ENCODE measurements at places on chromosomes 2 and 18.

GRCh38 chr2:51212374-51212773 lies 180.4 kb upstream of the NRXN1 start:
- no peak for DNase-seq

DNA sequence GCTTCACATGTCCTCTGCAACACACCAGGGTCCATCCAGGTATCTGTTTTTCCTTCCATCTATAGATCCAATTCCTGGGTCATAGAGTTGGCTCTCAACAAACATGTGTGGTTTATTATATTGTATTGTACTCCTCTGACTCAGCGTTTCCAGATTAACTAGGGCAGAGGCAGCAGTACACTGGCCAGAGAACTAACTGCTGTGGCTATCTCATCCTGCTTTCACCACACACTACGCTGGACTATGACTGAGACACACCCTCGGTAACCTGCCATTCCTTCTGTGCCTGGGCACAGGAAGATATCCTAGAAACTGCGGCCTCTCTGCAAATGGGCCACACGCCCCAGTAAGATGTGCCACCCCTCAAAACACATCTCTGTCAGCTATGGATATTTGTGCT lies 159.8 kb upstream of the STK17B start:
- DNase-seq, result peak; percentile 78

DNA sequence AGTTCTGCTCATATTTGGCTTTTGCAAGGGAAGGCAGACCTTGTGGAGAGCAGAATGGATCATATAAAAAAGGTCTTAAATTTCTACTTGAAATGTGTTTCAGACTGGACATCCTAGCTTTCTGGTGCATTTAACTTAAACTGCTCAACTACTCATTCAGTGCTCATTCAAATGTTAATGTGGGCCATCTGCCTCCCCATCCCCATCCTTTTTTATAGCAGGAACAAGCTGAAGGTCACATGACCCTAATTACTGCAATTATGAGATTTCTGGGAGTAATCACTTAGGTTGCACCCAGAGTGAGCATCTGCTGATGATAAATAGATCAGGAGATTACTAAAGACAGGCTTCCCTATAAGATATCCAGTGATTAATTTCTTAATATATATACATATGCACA lies 96.1 kb downstream of the MAP2 start:
- no peak for DNase-seq

DNA sequence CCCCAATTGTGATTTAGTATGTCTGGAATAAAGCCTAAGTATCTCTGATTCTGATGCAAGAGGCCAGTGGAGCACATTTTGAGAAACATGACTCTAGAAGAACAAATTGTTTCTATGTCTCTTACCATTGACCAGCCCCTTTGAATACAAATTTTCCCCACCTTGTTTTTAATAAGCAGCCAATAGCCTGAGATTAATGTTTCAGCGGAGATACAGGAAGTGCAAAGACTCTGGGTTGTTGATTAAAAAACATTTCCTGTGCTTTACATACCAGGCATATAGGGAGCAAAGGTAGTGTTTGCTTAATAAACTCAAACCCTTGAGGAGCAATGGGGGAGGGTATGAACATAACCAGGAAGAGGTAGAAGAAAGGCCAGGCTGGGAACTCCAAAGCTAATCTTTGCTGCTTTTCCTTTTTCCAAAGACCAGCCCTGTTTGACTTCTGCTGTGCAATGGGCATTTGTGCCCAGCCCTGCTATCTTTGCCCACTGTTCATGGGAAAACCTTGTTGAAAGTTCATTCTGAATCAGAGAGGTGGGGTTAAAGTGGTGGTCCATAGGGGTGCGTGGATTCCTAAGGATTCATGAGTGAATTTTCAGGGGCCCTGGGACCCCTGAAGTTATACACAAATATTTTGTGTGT lies 29.3 kb downstream of the UPP2 start:
- no peak for DNase-seq

DNA sequence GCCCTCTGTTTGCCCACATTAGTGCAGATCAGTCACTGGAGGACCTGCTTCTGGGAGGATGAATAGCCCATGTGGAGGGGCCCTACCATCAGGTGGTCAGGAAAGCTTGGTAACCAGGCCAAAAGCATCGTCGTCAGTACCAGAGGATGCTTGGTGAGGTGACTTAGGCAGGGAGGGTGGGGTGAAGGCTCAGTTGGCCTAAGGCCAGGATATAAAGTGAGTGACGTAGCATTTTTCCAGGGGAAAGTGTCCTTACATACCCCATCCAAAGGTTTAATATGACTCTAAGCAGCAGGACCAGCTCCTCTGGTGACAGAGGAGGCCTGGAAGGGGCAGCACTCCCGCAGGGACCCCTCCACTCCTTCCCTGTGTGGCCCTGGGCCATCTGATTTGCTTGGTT lies 27.7 kb upstream of the DNMT3A start:
- no peak for DNase-seq

- no peak for DNase-seq
Observed at GRCh38 chr2:3078684-3079083, 298.9 kb downstream of the EIPR1 start.

- DNase-seq, result peak; percentile 86
Observed at GRCh38 chr2:149597668-149598326, 10.2 kb upstream of the MMADHC start.

- DNase-seq, result no peak
Observed at GRCh38 chr2:235091421-235091820, 139.6 kb downstream of the SH3BP4 start.

DNA sequence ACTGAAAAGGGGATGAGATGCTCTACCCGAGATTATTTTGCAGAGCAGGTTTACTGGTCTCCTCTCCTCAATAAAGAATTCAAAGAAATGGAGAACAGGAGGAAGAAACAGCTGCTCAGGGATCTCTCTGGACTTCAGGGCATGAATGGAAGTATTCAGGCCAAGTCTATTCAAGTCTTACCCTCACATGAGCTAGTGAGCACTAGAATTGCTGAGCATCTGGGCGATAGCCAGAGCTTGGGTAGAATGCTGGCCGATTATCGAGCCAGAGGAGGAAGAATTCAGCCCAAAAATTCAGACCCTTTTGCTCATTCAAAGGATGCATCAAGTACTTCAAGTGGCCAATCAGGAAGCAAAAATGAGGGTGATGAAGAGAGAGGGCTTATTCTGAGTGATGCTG lies 60.0 kb downstream of the PIKFYVE start:
- no peak for DNase-seq

GRCh38 chr2:96271995-96272394 lies 6.0 kb downstream of the CIAO1 start:
- no peak for DNase-seq

DNA sequence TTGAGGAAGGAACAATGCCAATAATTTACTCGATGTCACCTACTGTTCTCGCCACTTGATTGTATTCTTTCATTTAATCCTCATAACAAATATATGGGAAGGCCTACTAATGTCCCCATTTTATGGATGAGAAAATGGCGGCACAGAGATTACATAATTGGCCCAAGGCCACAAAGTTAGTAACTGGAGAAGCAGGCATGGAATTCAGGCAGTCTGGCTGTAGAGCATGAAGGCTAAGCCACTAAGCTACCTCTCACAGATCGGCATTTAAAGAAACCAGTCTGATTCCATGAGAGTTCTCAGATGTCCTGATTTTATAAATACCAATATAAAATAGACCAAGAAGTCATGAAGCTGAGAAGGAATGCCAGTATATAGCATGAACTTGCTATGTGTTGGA lies 121.8 kb upstream of the EPAS1 start:
- DNase-seq, result peak; percentile 48

- DNase-seq, result no peak
Observed at GRCh38 chr2:172211512-172211911, 108.8 kb upstream of the DLX2 start.

GRCh38 chr2:110973262-110973661 lies 147.5 kb upstream of the BCL2L11 start:
- DNase-seq, result no peak

All from astrocyte of the spinal cord (primary cell).